Neural cell (in vitro differentiated cells): ENCODE measurements at places on chromosomes 2 and 18. TPM values are rescaled to one million over a fixed set of nuclear protein-coding genes. Genes with fewer than 3 reads are reported as not detected.

CHRNG gene
- polyA plus RNA-seq = not detected in 2 replicates

GLB1L gene
- polyA plus RNA-seq = 8.0 and 12.9 TPM in 2 replicates

AKAIN1 gene
- polyA plus RNA-seq = not detected in 2 replicates

RAX gene
- polyA plus RNA-seq = not detected in 2 replicates
